ENCODE measurements at places on chromosomes 7 and 10.

DNA sequence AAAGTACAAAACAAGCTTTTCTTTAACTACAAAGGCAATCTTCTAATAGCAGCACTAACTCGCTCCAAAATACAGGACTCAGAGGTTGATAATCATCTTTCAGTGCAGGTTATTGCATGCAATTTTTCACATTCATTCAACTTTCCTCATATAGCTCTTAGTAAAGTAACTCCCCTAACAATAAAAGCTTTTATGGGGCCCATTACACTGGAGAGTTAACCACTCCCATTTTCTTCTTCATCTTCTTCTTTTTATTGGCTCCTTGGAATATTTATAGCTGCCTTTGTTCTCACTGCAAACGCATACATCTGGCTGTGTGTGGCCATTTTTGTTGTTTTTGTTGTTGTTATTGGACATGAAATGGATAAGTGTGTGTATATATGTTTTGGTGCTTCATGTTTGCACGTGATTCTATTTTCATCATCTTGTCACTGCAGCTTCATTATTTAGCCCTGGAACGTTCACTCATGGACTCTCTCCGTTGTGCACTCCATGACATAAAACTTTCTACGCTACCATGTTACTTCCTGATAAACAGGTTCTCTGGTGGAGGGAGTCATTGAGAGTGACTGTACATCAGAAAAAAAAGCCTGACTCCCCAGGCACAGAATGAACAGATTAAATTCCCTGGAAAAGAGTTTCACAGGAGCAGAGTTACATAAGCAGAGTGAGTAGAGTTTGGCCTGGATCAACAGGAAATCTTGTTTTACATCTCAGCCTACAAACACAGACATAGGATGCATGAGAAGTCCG, 236.4 kb upstream of the SP4 start:
- DNase-seq, result no peak

GRCh38 chr10:3397231-3397630, 224.6 kb upstream of the PITRM1 start:
- DNase-seq, result no peak

DNA sequence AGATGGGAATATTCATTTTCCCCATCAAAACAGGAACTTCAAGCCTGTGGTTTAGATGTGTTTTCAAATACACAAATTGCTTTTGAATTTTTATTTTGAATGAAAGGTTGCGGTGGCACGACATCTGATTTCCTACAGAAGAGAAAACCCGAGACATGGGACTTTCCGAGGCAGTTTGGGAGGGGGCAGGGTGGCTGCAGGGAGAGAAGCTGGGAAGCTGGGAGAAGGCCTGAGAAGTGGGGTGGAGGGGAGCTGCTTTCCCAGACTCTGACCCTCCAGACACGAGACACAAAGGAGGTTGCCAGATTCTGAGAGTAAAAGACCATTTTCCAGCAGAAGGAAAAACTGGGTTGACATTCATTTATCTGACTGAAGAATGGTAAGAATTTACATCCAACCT, 19.6 kb downstream of the TMEM176A start:
- no peak for DNase-seq

- DNase-seq, result no peak
Measured at GRCh38 chr7:137882261-137882668, 35.5 kb upstream of the DGKI start.

DNA sequence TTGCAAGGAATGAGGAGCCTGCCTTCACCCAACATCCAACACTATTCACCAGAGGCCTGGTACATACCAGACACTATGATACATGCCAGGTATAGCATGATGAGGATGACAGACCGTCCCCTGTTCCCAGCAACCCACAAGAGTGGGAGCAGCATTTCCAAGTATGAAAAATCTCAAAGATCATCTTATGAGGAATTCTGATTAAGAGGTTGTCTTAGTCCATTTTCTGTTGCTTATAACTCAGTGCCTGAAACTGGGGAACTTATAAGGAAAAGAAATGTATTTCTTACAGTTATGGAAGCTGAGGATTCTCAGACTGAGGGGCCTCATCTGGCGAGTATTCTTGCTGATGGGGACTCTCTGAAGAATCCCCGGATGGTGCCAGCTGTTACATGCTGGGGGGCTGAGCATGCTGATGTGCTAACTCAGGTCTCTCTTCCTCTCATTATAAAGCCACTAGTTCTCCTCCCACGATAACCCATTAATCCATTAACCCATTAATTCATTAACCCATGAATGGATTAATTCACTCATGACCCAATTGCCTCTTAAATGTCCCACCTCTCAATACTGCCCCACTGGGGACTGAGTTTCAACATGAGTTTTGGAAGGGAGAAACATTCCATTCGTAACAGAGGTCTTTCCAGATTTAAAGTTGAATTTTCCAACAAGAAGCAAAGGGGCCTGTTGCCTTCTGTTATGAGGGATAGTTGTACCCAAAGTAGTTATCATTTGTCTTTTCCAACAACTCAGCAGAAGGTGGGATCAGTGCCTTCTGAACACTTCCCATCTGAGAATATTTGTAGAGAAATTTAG, 173.9 kb downstream of the HERPUD2 start:
- no peak for DNase-seq

- DNase-seq, result no peak
Measured at GRCh38 chr10:42929993-42930392, 146.9 kb upstream of the RET start.

GRCh38 chr10:58488921-58489320, 23.8 kb upstream of the BICC1 start:
- DNase-seq, result no peak

- DNase-seq, result no peak
Measured at GRCh38 chr7:78055001-78055573, 256.5 kb downstream of the PHTF2 start.

DNA sequence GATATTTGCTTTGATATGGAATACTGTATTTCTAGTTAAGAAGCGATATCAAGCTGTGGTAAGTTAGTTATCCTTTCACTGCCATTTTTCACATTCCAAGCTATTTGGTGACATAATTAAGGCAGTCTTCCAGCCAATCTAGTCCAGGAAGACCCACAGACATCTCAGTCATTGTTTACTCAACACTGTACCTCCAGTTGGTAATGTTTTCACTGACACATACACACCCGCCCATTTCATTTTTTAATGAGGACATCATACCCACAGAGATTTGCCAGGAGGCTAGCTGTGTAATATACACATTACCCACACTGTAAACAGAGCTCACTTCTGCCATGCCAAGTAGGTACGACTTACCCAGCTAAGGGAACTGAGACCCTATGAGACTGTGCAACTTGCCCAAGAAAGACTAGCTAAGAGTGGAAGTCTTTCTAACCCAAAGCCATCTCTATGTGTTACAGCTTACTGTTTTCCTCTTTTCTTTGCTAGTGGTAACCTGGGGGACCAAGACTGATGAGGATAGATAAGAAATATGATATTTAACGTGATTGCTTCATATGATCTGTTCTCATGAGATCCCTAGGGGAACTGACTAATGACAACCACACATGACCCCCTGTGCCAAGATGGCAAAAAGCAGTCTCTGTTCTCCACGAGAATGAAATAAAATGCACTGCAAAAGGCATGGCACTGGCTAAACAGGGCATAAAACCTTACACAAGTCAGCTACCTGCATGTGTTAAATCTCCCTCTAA, 179.0 kb downstream of the DGKI start:
- DNase-seq, result no peak

GRCh38 chr10:6034371-6034770, 27.8 kb downstream of the IL2RA start:
- no peak for DNase-seq

DNA sequence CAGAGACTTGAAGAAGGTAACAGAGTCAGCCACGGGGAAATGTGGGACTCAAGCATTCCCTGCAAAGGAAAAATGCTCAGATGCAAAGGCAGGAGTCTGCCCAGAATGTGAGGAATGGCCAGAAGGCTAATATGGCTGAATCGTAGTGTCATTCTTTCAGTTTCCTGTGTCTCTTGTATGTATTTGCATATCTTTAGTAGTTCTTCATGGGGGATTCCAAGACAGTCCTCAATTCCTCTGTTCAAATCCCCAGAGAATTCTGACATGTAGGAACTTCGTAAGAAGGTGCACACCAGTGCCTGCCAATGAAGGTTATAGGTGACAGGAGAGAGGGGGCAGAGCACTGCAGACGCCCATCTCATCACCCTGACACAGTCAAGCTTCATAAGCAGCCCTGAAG, 154.4 kb downstream of the CACNB2 start:
- DNase-seq, result no peak

GRCh38 chr7:8778459-8778858, 345.1 kb downstream of the NXPH1 start:
- DNase-seq, result no peak

DNA sequence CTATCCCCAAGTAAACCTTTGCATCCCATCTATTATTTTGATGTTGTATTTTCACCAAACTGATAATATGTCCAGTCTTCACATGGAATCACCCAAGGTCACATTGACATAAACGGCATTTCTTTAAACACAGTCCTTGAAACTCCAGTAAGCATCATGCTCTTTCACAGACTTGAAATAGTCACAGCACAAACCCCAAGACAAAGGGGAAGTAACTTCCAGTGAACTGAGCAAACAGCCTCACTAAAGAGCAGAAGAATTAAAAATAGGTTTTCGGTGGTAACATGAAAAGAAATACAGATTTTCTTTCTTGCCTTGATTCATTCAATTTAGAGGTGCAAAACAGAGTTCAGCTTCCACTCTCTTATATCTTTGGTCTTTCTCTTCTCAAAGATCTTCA, 253.7 kb downstream of the SFMBT2 start:
- DNase-seq, result no peak

GRCh38 chr10:88097092-88097516, 233.7 kb downstream of the PTEN start:
- no peak for DNase-seq

- no peak for DNase-seq
Measured at GRCh38 chr7:123601530-123601929, at the start of gene ASB15. Gene ASB15, plus strand, starts transcription at chr7:123601821. Its CDS starts 12,682 bp downstream, at chr7:123614503.

- no peak for DNase-seq
Measured at GRCh38 chr7:146119002-146119401, 2.4 kb downstream of the CNTNAP2 start.

GRCh38 chr10:78867555-78867939, 201.2 kb upstream of the ZMIZ1 start:
- DNase-seq, result no peak

DNA sequence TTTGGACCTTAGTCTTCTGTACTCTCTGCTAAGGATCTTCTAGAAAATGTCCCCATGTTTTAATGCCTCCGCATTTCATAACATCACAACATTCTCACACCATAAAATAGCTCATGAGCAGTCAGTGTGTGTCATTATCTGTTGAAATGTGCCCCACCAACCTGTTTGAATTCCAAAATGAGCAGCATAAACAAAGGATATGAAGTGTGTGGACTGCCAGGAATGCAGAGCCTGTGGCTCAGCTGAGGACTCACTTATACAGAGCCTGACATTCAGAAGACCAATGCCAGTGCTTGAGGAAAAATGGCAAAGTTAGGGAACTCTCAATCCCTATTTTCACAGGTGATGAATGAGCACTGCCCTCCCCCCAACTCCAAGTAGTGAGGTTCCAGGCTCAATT, 621.4 kb downstream of the POM121L12 start:
- DNase-seq, result no peak

GRCh38 chr10:13758312-13758711, 171.5 kb downstream of the PRPF18 start:
- DNase-seq, result peak; percentile 51

GRCh38 chr7:107854454-107854853, 36.5 kb upstream of the DLD start:
- no peak for DNase-seq

DNA sequence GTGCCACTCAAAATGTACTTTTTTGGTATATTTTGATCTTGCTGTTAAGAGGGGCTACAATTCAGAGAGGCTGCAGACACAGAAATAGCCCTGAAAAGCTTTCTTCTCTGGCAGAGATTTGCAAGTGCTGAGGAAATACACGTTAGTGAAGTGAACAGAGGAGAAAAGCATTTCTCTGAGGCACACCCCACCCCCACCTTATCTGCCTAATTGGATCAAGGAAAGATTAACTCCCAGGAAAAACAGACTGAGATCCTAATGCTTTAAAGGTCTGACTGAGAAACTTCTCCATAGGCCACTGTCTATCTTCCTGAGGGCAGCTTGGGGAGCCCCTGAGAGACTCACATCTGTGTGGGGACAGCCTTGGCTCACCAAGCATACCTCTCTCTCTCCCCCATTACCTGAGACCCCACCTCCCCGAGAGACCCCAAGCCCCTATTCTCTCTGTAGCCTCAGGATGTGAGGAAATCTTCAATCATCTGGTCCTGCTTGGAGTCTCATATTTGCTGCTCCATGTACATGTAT, 14.8 kb upstream of the AKR1C3 start:
- no peak for DNase-seq

GRCh38 chr7:20113427-20114027, 103.7 kb downstream of the MACC1 start:
- no peak for DNase-seq
